ENCODE measurements at places on chromosomes 3 and 15.
A peak's percentile ranks its signal among the peaks of the same experiment; 100 is the strongest.

DNA sequence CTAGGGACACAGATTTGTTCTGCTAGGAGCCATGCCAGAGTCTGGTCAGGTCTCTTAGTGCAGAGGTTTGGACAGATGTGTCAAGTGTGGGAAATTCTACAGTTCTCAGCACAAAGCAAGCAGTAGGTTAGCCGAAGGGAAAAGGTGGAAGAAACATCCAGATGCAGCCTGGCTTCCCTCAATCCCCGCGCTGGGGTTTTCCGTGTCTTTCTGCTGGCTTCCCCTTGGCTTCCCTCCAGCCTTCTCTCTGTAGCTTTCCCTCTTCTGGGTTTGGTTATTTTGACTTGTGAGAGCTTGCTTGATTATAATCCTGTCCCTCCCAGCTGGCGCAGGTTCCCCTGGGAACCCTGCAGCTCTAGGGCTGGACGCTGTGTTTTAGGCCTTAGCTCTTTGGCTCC is 4.1 kb downstream of the TF start:
- no peak for DNase-seq

DNA sequence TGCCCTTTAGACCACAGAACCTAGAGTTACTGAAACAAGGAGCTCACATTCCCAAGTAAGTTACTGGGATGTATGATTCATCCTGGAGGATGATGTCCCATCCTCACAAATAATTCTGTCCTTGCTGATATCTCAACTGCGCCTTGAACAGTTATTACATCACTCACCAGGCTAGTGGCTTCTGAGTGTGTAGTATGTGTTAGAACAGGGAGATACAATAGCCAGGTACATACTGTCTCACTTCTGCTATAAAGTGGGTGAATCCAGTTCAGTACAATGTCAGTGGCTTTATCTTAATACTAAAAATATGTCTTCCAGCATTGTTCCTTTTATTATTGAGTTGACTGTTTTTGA is 483.2 kb upstream of the FRG2C start:
- DNase-seq = no peak

DNA sequence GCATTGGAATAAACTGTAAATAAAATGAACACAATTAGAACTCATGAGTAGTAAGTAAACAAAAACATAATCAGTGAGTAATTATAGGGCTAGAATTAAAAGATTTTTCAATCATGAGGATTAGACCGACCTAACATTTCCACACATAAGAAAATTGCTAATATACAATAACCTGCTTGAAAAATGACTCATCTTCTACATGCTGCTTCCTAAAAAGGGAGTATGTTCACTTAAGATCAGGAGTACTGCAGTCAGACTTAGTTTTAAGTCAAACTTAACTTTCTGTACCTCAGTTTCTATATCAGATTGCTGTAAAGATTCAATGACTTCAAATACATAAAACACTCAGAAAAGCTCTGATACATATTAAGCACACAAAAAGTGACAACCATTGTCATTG is 22.6 kb upstream of the NEK10 start:
- DNase-seq = no peak

DNA sequence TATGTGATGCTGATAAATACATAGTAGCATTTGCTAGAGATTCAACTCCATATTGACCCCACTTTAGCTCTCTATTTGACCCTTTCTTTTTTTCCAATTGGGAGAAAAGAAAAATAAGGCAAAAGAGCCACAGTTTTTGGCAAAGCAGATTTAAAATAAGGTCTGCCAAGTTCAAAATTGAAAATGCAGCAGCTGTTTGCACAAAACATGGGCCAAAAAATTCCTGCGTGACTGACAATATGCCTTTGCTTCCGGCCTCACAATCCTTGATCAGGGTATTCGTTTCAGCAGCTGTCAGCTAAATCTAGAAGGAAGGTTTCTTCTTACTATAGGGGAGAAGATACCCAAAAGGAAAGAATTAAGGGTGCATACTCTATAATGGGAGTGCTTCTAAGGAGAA is 563.5 kb upstream of the CCDC54 start:
- DNase-seq = no peak

DNA sequence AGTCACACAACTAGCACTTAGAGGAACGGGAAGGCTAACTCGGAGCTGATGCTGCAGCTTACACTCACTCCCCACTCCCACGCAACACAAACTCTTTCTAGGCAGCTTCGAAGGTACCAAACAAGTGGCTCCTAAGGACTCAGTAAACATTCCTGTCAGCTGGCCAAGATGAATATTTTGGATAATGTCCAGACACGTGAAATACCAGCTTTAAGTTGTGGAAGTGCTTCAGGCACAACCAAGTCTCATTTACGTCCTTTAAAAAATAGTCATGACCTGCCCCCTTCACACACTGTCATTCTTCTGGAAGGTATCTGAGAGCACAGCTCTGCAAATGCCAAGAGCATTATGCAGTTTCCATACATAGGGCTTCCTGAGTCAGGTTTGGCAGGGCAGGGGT is 1005.9 kb upstream of the CFAP20DC start:
- DNase-seq = no peak

GRCh38 chr3:156511987-156512677 is 42.8 kb downstream of the SSR3 start:
- DNase-seq = no peak

- no peak for DNase-seq
Measured at GRCh38 chr3:122458992-122459391, 43.1 kb upstream of the WDR5B start.

- no peak for DNase-seq
Measured at GRCh38 chr15:88401251-88401995, 65.8 kb downstream of the MRPL46 start.

GRCh38 chr3:74000725-74001124 is 376.0 kb upstream of the PDZRN3 start:
- DNase-seq = no peak

DNA sequence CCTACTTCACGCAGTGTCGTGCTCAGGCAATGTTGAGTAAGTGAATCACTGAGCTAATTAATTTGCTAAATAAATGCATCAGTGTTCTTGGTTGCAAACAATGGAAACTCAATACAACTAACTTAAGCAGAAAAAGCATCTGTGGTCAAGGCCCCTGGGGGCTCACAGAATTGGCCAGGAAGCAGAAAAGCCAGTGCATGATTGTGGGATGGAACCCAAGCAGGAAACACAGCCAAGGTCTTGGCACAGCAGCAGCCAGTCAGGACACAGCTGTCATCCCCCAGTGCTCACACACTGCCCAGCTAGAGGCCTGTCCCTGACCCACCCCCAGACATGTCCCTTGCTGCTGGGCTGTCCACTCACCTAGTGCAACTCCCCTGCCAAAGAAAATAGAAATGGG is 85.9 kb downstream of the AQP9 start:
- DNase-seq = no peak

- DNase-seq = no peak
Measured at GRCh38 chr15:57921371-57921770, 144.1 kb downstream of the ALDH1A2 start.

GRCh38 chr3:66898155-66898554 is 100.0 kb upstream of the KBTBD8 start:
- DNase-seq = no peak

- DNase-seq = no peak
Measured at GRCh38 chr3:47515864-47516319, 2.4 kb upstream of the ELP6 start.

DNA sequence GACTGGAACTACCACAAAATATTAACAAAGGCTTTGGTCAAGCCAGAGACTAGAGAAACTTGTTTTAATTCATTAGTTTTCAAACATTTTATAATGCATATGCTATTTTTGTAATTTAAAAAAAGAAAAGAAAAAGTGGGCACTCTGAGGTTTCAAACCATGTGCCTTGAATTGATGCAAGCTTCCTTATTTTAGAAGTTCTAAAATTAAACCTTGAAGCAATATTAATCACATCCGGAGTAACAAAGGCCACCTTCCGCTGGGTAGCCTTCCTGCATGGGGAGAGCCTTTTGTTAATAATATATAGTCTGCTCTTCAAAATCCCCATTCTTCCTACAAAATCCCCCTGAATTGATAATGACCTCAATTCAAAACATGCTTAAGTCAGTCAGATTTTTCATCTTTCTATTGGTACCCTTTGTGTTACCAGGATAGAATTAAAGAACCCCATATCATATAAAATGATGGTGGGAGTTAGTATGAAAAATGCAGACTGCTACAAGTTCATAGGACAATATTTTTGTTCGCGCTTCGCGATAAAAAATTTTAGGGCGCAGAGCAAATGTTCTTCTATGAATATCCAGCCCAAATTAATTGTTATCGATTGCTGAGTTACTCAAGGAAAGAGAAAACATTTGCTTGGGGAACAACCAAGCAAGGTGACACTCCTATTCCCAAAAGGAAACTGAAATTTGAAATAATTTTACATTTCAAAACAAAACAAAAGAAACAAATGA is 30.6 kb downstream of the LDHAL6B start:
- peak; percentile 29 for DNase-seq

DNA sequence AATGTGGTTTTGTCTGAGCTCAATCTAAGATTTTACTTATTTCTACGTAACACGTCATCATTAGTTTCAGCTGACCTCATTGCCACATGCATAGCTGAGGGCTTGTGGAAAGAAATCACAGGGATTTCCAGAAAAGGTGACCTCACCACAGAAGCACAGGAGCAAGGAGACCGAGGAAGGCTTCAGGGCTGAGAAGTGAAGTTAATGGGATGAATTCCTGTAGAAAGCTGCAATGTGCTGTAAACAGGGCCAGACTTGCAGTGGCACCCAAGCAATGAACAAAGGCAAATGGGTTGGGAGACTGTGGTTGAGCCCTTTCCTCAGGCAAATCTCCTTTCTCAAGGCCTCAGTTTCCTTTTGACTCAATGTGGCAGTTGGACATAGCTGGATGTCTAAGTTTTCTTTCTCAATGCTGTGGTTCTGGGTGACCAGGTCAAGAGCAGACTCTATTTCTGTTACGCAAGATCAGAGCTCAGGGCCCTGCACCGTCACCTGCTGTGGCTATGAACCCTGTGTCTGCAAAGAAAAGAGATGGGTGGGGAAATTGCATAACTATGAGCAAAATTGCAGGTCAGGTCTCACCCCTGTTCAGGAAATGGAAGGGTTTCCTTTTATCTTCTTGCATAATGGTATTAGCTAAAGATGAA is 252.2 kb upstream of the TBL1XR1 start:
- peak; percentile 80 for DNase-seq

DNA sequence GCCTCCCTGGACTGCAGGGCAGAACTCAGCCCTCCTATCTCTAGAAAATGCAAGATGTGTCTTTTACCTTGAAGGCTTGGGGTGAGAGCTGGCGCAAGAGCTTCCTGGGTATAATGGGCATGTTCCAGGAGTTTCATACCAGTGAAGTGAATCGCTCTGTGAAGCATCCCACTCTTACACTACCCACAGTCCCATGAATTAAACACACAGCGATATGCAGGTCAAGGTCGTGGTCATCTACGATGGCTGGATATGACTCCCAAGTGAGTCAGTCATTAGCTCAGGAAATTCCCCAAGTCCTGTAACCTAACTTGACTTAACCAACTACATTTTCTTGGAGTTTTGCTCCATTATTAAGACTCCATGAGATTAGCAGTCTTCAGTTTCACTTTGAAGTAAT is 439.7 kb downstream of the NTRK3 start:
- no peak for DNase-seq

All from NK-92 treated with Interleukin-12 subunit alpha and Interleukin-12 subunit beta, amount 100 ng/mL, for 24 hours (cell line).